NCI-H510A (cell line): ENCODE measurements at places on chromosomes 1 and 21.

GRCh38 chr1:10728595-10729410 is 67.6 kb downstream of the CASZ1 start:
- no peak for DNase-seq

GRCh38 chr1:119595606-119596005 is 52.5 kb downstream of the ZNF697 start:
- DNase-seq = no peak

- DNase-seq = no peak
These were observed 15.1 kb upstream of the DMBX1 start for GRCh38 chr1:46474570-46474969.

DNA sequence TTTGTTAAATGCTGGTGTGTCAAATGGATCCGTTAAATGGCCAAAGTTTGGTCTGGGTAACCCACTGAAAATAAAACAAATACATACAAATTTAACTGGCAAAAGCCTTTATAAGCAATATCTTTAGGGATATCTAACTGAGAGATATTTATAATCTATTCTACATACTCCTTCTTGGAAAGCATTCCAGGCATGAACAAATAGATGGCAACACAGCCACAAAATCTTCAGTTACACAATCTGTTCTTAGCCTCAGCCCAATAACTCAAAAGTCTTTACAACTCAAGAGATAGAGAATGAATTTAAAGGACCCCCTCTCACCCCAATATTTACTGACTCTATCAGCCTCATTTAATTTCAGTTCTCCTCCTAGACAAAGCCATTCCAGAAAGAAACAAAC is 58.7 kb downstream of the NRDC start:
- no peak for DNase-seq

- no peak for DNase-seq
These were observed 206.1 kb downstream of the KAZN start for GRCh38 chr1:14804626-14805025.

DNA sequence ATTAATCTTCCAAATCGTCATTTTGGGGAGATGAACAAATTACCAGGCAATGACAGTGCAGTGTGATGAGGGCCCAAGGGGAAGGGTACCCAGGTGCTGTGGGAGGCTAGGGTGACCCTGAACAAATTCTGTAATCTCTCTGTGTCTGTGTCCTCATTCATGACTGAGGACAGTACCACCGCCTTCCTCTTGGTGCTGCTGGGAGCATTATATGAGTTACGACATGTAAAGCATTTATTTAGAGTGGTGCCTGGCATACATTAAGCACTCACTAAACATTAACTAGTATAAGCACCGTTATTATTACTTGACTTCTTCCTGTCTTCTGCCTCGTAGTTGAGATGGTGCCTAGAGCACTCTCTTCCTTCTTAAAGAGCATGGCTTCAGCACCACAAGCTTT is 468.2 kb upstream of the VAMP3 start:
- DNase-seq = no peak

- DNase-seq = no peak
These were observed 27.3 kb downstream of the EIF4G3 start for GRCh38 chr1:21149430-21149854.

DNA sequence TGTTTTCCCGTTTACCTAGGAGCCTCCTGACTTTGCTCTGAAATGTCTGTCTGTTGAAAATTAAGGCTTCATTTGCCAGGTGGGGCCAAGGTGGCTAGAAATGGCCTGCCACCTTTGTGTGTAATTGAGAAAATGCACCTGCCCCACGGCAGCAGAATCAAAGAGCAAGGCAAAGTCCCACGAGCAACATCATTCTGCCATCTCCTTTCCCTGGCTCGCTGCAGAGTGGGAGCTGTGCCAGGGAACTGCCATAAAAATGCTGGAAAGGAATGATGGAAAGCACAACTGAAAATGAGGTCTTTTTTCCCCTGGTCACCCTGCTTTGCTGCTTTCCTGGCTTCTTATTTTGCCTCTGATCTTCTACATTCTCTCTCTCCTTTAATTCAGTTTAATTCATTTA is 5.5 kb upstream of the OLFML2B start:
- no peak for DNase-seq

DNA sequence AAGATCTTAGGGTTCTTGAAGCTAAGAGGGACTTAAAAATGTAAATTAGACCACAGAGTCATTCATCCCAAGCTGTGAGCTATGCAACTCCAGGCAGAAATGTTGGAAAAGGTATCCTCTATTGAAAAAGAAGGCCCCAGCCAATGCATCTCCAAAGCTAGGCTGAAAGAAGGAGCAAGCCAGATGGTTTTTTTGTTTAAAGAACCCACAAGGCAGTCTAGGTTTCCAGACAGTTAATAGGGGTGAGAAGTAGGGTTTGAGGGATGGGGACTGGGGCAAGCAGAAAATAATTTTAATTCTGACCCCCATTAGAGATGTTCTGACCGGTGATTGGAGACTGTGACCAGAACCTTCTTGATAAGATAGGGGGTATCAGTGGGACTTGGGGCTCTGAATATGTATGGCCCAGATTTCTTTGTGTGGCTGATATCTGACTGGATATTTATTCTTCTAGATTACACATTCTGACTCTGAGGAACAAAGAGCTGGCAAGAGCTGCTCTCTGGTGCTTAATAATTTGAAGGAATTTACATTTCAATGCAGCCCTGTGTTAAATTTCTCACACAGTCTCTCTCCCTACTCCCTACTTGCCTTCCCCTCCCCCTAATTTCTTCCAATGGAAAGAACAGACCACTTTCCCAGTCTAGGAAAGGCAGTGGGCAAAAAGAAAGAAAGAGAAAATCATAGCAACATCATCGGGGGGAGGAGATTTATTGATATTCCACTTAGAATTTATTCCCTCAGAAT is 104.9 kb downstream of the NUF2 start:
- no peak for DNase-seq

DNA sequence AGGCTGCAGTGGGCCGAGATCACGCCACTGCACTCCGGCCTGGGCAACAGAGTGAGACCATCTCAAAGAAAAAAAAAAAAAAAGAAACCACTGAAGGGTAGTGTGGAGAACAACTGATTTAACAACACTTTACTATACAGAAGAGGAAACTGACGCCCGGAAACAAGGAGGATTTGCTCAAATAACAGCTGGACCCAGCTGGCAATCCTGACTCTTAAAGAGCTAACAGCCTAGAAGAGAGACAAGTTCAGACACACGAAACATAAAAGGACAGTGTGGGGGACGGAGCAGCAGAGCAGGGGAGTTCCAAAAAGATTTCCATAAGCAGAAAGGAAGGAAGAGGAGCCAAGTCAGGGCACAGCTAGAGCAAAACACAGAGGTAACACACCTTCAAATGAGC is 4.4 kb downstream of the ECHDC2 start:
- DNase-seq = no peak

- DNase-seq = no peak
These were observed 14.7 kb upstream of the SLC19A1 start for GRCh38 chr21:45556645-45557615.

GRCh38 chr1:8690253-8690525 is 127.3 kb downstream of the RERE start:
- no peak for DNase-seq

DNA sequence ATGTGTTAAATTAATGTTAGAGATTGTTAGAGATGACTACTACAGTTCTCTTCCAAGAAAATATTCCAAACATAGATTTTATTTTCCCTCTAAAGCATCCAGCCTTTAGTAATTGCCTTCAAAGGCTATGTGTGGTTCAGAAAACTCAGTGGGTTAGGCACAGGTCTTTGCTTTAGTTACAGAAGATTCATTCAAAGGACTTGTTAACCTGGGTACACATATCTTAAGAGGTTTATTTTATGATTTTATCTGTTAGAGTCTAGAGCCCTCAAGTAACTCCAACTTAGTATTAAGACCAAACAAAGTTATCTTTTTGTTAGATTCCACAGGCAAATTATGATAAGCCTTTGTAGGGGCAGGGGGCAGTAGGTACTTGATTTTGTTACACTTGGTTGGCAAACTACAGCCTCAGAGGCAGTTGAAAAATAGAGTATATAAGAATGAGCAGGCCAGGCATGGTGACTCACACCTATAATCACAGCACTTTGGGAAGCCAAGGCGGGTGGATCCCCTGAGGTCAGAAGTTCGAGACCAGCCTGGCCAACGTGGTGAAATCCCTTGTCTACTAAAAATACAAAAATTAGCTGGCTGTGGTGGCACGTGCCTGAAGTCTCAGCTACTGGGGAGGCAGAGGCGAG is 37.9 kb downstream of the CXADR start:
- no peak for DNase-seq

DNA sequence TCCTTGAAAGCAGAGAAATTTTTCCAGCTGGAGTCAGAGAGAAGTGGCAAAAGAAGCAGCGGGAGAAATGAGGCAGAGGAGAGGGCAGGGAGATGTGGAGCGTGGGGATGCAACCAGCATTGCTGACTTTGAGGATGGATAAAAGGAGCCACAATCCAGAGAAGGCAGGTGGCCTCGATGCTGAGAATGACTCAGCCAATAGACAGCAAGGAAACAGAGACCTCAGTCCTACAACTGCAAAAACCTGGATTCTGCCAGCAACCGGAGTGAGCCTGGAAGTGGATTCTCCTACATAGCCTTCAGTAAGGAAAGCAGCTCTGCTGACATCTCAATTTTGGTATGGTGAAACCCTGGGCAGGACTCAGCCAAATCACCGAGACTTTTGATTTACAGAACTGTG is 128.9 kb upstream of the ATP1B1 start:
- DNase-seq = peak; percentile 26

- no peak for DNase-seq
These were observed 345.0 kb downstream of the DISC1 start for GRCh38 chr1:231971397-231972110.

- no peak for DNase-seq
These were observed at the start of gene TTC34 for GRCh38 chr1:2801535-2802291. Gene TTC34, minus strand, starts transcription at chr1:2801693. Its CDS starts 866 bp downstream, at chr1:2800827.

DNA sequence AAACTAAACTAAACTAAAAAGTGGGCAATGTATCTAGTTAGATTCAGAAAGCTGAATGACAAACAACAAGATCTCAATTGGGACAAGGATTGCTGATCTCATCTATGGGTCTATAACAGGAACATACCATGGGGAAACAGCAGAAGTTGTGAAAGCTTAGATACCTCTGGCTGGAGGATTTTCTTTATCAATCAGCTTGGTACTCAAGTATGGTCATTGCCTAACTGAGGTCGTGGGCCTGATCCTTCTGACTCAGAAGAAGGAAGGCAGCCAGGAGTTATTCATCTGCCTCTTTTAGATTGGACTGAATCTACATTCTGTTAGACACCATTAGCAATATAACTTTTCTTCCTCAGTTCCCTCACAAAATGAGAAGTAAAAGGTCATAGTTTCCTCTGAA is 39.7 kb downstream of the DNTTIP2 start:
- DNase-seq = no peak

- no peak for DNase-seq
These were observed 8.0 kb downstream of the RRP1B start for GRCh38 chr21:43667191-43667904.

DNA sequence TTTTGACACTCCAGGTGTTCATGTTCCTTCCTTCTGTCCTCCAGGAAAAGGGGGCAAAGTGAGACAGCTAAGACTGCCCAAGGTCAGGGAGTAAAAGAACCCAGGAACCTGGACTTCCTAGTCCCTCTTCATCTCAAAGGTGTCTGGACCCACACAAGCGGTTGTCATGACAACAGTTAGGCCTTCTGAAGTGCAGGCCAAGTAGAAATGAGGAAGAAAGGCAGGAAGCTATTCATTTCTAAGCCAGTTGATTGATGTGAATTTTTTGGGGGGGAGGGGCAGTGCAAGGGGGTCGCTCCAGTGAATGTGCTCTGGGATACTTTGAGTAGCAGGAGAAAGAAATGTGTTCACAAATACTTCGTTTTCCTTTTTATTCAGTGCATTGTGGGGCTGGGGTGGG is 114.3 kb downstream of the NAV1 start:
- DNase-seq = no peak

DNA sequence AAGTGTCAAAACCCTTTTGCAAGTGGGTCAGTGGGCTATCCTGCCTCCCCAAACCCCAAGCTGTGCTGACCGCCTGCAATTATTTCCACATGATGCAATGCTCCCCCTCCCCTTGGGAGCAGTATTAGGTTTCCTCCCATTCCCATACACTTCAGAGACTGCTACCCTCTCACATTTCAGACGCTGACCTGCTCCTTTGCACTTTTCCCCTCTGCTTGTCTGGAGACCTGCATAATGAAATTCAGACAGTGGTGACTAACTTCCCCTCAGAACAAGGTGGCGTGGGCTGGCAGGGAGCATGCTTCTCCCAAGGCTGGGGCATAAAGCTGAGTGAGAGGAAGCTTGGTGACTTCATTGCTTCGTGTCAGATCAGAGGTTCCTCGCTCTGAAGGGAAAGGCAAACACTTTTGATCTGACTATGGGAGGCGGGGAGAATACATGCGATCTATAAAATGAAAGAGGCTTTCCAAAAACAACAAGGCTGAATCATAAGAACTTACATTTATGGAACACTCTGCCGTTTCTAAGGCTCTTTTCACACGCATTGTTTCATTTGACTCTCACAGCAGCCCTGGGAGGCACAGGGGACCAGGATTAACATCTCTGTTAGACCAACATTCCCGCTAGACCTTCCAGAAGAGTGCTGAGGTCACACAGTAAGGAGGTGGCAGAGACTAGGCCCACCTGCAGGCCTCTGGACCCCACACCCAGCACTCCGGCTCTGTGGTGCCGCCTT is 27.5 kb upstream of the ROR1 start:
- DNase-seq = no peak

GRCh38 chr1:205914730-205915129 is 28.5 kb downstream of the SLC26A9 start:
- no peak for DNase-seq

DNA sequence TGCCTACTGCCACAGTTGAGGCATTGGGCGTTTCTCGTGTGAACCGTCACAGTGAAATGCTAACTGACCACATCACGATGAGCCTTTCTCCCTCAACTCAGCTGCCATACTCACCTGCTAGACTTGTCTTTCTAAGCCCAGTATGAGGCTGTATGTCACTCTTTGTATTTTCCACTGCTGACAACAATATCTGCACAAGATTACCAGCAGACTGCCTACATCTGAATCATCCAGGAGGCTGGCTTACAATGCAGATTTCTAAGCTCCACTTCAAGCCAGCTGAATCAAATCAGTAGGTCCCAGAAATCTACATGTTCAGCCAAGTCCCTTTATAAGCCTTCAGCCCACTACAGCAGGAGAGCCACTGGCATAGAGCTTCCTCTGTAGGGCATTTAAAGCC is 355.0 kb upstream of the DUSP10 start:
- DNase-seq = no peak

- no peak for DNase-seq
These were observed 41.4 kb downstream of the TARBP1 start for GRCh38 chr1:234437423-234438171.

- DNase-seq = peak; percentile 83
These were observed 13.2 kb upstream of the MFN2 start for GRCh38 chr1:11967028-11967547.

- no peak for DNase-seq
These were observed 131.1 kb downstream of the EVI5 start for GRCh38 chr1:92653605-92654381.

GRCh38 chr1:66367369-66367768 is 166.6 kb upstream of the SGIP1 start:
- no peak for DNase-seq
